Foreskin keratinocyte (primary cell): ENCODE measurements at places on chromosomes 4 and X.
A peak's percentile ranks its signal among the peaks of the same experiment; 100 is the strongest.

DNA sequence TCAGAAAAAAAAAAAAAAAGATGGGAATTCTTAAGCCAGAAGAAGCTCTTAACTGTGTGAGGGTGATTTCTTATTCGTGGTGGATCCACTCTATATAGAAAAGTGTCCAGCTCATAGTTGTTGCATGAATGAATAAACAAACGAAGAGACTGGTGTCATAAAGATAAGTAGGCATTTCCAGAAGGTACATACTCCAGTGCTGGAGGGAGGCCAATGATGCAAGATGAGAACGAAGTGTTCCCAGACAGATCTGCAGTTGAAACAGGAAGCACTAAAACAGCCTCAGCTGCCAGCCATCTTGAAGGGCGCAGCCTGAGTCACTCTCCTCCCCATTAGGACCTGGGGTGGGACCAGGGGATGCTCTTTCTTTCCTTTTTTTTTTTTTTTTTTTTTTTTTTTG is 47.4 kb upstream of the HOPX start:
- DNase-seq: peak; percentile 70

GRCh38 chrX:115988825-115989224 is 181.7 kb upstream of the AGTR2 start:
- no peak for DNase-seq

GRCh38 chr4:156638925-156639605 is 332.5 kb downstream of the PDGFC start:
- no peak for DNase-seq

DNA sequence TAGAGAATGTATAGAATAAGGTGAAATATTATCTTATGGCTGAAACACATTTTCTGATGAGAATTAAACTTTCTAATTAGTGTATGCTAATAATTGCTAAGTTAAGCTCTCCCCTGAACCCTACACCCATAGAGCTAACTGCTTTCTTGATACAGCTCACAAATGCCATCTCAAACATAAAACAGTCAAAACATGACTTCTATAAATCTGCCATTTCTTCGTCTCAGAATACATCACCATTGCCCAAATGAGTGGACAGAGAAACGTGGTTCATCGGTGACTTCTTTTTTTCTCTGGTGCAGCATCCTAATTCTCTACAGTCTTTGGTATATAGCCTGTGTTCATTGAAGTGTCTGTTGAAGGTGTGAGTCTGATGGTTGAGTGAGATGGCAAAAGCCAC is 554.6 kb downstream of the NLGN4X start:
- no peak for DNase-seq

- peak; percentile 15 for DNase-seq
These were observed 767 bp upstream of the SMIM20 start for GRCh38 chr4:25913056-25913850.

GRCh38 chr4:52997132-52997416 is 135.0 kb downstream of the RASL11B start:
- DNase-seq: no peak

- DNase-seq: no peak
These were observed 70.3 kb downstream of the SCD5 start for GRCh38 chr4:82728301-82728700.

- no peak for DNase-seq
These were observed 3.7 kb upstream of the MAEA start for GRCh38 chr4:1285790-1286553.

DNA sequence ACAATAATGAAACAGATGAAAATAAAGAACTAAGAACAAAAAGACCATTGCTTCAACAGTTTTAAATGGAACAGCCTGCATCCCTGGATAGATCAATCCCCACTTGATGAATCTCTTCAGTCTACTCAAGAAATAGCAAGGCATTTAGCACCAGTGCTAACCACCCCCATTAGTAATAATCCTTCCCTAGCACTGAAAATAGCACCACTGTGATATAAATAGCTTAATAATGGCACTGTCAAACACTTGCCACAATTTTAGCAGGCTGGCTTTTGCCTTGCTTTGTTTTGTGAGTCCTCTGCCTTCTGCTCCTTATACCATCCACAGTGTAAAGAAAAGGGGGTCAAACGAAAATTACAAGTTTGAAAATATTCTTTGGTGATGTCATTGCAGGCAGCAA is 17.4 kb downstream of the DCX start:
- no peak for DNase-seq

GRCh38 chrX:148670277-148670676 is 169.9 kb downstream of the AFF2 start:
- DNase-seq: no peak

- no peak for DNase-seq
These were observed 18.5 kb downstream of the RAPGEF2 start for GRCh38 chr4:159121371-159121770.

GRCh38 chrX:11266573-11267003 is 26.6 kb upstream of the AMELX start:
- no peak for DNase-seq

GRCh38 chr4:177255359-177255758 is 54.3 kb upstream of the NEIL3 start:
- DNase-seq: no peak

GRCh38 chrX:18674788-18675735 is 3.2 kb upstream of the RS1 start:
- peak; percentile 19 for DNase-seq

GRCh38 chr4:152408514-152409327 is 127.2 kb downstream of the FBXW7 start:
- peak; percentile 36 for DNase-seq

GRCh38 chr4:72568959-72569718 is at the start of gene ADAMTS3:
Gene ADAMTS3, minus strand, starts transcription at chr4:72569221. Its CDS starts 459 bp downstream, at chr4:72568762.
- no peak for DNase-seq

- peak; percentile 56 for DNase-seq
These were observed 163.4 kb downstream of the AREG start for GRCh38 chr4:74608151-74608949.

DNA sequence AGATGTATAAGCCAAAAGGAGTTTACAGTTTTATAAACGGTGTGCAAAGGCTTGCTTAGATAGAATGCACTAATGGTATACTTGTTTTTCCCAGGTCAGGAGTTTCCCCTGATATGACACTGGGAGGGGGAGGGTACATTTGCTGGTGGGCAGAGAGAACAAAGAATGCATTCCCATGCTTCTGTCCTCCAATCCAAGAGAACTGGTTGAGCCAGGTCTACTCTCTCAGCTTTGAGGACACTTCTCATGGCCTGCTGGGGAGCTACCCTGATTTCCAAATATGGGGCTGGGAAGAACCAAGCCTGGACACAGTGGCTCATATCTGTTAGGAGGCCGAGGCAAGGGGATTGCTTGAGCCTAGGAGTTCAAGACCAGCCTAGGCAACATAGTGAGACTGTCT is 3.3 kb upstream of the GPC4 start:
- DNase-seq: no peak

GRCh38 chr4:134754301-134755019 is 552.9 kb upstream of the PABPC4L start:
- DNase-seq: no peak

GRCh38 chr4:169345316-169345721 is 74.6 kb upstream of the SH3RF1 start:
- DNase-seq: no peak

DNA sequence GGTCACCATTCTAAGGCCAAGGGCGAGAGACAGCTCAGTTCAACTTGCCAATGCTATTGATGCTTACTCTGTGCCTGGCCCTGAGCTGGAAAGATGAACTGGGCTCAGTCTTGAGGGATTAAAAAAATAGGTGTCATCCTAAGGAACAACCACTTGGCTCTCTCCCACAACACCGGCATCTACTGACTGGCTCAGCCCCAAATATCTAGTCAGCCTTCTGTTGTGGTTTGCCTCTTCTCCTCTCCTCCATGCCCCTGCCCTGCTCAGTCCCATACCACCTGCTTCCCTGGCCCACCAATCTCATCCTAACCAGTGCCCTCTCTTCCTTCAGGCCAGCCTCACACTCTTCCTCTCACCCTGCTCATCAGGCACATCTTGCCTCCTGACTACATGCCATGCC is 29.6 kb downstream of the KDM5C start:
- DNase-seq: no peak

- no peak for DNase-seq
These were observed 30.4 kb downstream of the WDFY3 start for GRCh38 chr4:84936123-84936522.

DNA sequence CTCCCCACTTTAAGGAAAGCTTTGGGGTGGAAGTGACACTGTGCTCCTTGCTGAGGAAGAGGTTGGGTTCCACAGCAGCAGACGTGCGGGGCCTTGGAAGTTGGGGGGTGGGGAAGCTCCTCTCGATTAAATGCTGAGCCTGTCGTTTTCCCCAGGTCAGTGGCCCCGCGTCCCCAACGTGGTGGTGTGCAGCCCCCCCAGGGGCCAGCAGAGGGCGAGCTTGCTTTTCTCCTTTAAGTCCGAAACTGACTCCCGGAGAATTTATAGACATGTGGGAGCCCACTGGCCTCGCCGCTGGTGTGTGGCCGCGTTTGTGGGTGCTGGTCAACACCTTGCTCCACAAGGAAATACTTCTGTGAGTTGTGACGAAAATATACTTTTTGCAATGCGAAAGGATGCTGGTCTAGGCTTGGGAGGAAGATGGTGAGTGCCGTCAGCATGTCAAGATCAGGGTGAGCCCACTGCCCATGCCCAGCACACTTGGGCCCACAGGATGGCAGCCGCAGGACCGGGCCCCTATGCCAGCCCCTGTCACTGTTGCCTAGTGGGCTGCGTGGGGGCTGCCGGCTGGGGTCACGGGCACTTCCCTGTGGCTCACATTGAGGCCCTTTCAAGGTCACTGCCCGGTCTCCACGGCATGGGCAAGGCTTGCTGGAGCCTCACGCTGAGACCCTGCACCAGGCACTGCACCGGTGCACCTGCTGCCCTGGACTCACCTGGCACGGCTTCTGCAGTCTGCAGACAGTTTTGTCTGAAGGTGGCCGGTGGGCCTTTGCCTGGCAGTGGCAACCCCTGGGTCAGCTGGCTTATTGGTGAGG is 9.4 kb downstream of the UVSSA start:
- DNase-seq: no peak

GRCh38 chr4:105276361-105277104 is 129.9 kb downstream of the TET2 start:
- no peak for DNase-seq

GRCh38 chr4:106773076-106773905 is 262.8 kb downstream of the DKK2 start:
- no peak for DNase-seq
